ENCODE measurements at places on chromosomes 5 and 9.

DNA sequence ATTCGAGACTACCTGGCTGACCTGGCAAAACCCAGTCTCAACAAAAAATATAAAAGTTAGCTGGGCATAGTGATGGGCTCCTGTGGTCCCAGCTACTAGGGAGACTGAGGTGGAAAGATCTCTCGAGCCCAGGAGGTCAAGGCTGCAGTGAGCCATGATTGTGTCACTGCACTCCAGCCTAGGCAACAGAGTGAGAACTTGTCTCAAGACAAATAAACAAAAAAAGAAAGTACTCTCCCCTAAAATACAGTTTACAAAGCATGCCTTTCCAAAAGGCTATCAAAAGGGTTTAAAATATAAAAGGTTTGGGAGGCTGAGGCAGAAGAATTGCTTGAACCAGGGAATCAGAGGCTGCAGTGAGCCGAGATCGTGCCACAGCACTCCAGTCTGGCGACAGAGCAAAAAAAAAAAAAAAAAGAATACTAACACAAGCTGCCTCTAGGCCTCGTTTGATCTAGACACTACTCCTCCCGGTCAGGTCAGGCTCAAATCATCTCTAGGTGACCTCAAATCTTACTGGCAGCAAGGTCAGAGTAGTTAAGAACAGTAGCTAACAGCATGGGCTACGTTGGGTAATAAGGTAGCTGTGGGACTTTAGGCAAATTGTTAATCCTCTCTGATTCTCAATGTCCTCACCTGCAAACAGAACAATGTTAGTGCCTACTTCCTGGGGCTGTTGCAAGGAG is 9.3 kb downstream of the NAIF1 start:
- no peak for DNase-seq

GRCh38 chr5:65355301-65355700 is 126.4 kb downstream of the ADAMTS6 start:
- DNase-seq = no peak

DNA sequence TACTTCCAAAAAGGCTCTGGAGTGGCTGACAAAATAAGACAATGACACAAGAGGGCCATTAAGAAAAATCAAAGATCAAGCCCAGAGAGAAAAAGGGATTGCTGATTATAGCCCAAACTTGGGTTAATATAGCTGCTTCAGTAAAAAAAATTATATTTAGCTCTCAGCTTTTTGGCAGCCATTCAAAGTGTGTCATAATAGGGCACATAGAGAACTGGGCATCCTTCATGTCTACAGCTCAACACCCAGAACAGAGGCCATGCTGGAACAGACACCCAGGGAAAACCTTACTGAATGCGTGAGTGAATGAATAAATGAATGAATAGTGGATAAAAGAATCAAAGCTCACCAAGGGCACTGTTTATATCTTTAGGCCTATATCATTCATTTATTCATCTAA is 110.1 kb downstream of the SLIT3 start:
- DNase-seq = no peak

DNA sequence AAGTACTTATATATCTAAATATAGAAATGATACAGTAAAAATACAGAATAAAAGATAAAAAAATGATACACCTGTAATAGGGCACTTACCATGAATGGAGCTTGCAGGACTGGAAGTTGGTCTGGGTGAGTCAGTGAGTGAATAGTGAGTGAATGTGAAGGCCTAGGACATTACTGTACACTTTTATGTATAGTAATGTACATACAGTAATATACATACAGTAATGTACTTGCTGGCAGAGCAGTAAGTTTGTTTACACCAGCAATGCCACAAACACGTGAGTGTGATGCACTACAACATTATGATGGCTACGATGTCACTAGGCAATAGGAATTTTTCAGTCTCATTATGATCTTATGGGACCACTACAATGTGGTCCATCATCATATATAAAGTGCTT is 34.2 kb downstream of the SUSD1 start:
- DNase-seq = no peak

DNA sequence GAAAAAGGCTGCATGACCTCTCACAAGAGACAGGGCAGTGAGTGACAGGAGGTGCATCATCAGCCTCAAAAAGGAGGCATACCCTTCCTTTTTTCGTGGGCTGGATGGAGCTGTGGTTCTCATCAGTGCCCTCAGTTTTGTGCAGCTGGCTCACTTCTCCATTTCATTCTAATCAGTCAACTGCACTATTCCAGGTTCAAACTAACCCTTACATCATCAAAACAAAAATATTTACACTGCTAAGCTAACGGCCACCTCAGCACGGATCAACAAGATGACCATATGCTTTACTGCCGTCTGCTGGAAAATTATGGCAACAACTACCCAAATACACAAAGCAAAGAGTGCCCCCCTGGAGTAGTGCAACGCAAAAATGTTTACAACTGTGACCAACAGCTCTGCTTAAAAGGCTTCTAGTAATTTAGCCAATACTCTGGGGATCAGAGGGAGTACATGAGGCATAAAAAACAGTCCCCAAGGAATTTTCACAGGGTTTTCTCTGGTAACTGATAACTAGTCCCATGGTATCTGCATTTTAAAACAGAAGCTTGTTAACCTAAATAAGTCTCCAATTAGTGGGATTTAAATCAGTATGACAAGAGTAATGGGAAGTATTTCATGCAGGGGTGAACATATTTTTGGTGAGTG is 10.8 kb downstream of the KCNV2 start:
- no peak for DNase-seq

DNA sequence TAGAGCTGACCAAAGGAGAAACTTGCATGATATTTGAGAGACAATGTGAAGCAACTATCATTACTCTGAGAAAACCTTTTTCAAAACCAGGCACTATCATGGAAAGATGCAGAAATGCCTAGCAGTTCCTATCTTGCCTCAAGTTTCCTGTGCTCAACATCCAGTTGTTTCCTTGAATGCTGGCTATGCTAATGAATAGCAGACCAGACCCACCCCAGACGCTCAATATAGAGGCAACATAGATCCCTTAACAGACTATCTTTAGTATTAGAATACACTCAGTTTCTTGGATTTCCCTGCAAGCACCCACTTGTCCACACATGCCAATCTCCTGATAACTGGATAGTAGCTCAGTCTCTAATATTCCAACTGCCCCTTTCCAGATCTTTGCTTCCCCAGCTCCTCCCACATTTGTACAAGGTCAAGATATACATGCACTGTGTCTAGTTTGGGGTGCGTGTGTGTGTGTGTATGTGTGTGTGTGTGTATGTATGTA is 93.3 kb upstream of the PCSK5 start:
- no peak for DNase-seq

- no peak for DNase-seq
These were observed 9.9 kb upstream of the FBP1 start for GRCh38 chr9:94649100-94649819.

- no peak for DNase-seq
These were observed 53.7 kb downstream of the SYK start for GRCh38 chr9:90855208-90855902.

GRCh38 chr5:36720688-36721087 is 114.3 kb downstream of the SLC1A3 start:
- DNase-seq = no peak

DNA sequence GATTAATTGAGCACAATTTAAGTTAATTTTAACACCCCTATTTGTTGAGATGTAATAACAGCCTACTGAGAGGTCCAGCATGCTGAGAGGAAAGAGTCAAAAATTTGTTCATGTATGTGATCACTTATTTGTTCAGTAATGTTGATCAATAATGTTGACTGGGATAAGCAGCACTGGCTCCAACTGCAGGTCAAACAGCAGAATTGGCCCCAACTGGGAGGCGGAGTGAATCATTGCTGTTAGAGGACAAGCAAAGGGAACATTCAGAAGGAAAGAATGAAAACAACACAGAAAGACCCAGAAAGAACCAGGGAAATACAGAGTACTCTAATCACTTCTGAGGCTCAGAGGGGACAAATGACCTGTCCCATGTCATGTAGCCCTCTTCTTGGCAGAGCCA is 221.1 kb downstream of the COMMD10 start:
- no peak for DNase-seq

GRCh38 chr9:134486143-134486591 is 155.4 kb upstream of the COL5A1 start:
- DNase-seq = no peak

DNA sequence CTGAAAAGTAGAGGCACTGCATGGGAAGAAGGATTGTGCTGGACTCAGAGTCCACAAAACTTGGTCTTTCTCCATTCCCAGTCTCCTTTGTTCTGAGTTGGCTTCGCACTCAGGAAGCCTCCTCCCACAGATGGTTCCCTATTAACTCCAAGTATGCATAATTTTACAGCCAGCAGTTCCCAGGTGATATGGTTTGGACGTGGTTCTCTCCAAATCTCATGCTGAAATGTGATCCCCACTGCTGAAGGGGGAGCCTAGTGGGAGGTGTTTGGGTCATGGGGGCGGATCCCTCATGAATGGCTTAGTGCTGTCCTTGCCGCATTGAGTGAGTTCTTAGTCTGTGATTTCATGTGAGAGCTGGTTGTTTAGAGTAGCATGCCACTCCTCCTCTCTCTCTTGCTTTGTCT is 86.6 kb downstream of the FEM1C start:
- DNase-seq = no peak

DNA sequence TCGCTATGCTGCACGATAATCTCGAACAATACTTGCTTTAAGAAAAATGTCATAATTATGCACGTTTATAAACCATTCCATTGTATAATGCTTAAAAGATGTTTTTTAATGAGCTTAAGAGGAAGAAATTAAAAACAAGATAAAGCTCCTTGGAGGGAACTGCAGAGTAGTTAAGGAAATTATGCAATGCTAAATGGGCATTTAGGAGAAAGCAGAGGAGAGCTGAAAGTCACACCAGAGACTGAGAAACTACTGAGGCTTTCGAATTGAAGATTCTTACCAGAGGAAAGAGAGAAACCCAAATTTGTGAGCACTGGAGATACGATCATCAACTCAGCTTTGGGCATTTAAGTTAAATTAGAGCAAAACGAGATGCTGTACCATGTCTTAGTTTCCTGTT is 119.4 kb downstream of the CDH10 start:
- no peak for DNase-seq

DNA sequence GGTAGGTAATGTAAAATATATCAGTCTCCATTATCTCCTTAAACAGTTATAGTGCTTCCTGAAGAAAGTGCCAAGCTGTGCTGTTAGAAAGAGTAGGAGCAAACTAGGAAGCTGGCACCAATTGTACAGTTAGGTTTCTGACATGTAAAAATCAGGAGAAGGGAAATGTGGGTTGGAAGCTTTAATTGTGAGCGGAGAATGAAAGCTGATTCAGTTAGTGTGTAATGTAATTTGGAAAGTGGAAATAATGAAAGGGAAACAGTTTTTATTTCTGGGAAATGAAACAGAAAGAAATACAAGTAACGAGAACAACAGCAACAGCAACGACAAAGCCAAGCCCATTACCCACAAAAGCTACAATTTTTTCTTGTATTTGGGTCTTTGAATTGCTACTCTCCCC is 48.8 kb upstream of the JAK2 start:
- no peak for DNase-seq

DNA sequence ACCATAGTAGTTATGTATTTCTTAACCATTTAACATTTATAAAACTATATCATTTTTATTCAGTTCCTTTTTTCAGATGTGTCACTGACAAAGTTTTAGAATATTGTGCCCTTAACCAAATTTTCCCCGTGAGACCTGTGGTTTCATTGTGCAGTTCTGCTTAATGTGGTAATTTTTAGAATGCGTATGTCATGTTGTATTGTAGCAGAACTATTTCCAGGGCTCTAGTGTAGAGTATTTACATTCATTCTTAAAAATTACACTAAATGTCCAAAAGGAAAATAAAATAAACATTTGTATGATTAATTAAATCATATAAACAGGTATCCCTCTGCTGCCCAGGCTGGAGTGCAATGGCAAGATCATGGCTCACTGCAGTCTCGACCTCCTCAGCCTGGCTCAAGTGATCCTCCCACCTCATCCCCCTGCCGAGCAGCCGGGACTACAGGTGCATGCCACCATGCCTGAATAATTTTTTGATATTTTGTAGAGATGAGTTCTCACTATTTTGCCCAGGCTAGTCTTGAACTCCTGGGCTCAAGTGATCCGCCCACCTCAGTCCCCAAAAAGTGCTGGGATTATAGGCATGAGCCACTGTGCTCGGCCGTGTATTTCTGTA is 15.4 kb downstream of the SERINC5 start:
- no peak for DNase-seq

DNA sequence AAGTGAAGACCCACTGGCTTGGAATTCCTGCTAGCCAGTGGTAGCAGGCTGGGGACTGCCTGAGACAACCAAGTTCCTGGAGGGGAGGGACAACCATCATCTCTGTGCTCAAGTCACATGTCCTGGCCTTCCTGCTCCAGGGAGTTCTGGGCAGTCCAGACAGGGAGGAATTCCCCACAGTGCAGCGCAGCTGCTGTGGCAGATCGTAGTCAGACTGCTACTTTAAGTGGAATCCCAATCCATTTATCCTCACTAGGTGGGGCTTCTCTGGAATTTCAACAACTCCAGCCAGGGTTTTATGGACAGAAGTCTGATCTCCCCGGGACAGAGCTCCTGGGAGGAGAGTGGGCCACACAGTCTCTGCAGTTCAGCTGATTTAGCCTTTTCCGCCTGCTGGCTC is 20.9 kb upstream of the OR5C1 start:
- no peak for DNase-seq

- peak; percentile 22 for DNase-seq
These were observed 216.8 kb upstream of the PIK3R1 start for GRCh38 chr5:67998709-67999261.

GRCh38 chr9:76572151-76572550 is 113.2 kb downstream of the GCNT1 start:
- no peak for DNase-seq

- no peak for DNase-seq
These were observed 142.1 kb downstream of the EPB41L4A start for GRCh38 chr5:112276991-112277390.

- no peak for DNase-seq
These were observed 69.8 kb downstream of the DOCK2 start for GRCh38 chr5:169706758-169707450.

DNA sequence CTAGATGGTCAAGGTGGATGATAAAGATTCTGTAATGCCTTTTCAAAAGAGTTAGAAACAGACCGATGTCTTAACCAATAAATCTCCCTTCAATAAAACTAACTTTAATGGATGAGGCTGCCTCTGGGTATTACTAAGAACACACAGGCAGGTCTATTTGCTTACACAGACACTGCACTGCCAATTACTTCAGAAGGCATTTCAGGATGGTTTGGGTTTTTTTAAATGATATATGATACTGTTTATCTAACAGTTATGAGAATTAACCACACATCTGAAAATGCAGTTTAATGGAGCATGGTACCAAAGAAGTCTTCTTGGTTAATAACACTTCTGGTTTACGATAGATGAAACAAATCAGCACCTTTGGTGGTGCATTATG is 367.9 kb upstream of the GRAMD2B start:
- no peak for DNase-seq

DNA sequence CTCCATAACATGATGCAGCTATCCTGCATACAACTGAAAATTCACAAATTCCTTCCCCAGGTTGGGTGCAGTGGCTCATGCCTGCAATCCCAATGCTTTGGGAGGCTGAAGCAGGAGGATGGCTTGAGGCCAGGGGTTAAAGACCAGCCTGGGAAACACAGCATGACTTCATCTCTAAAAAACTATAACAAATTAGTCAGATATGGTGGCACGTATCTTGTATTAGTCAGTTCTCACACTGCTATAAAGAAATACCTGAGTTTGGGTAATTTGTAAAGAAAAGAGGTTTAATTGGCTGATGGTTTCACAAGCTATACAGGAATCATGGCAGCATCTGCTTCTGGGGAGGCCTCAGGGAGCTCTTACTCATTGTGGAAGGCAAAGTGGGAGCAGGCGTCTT is 56.4 kb upstream of the DAPK1 start:
- no peak for DNase-seq

- DNase-seq = no peak
These were observed 146.1 kb downstream of the TMEM167A start for GRCh38 chr5:82931110-82931509.
